ENCODE measurements at places on chromosomes 6 and 20.

DNA sequence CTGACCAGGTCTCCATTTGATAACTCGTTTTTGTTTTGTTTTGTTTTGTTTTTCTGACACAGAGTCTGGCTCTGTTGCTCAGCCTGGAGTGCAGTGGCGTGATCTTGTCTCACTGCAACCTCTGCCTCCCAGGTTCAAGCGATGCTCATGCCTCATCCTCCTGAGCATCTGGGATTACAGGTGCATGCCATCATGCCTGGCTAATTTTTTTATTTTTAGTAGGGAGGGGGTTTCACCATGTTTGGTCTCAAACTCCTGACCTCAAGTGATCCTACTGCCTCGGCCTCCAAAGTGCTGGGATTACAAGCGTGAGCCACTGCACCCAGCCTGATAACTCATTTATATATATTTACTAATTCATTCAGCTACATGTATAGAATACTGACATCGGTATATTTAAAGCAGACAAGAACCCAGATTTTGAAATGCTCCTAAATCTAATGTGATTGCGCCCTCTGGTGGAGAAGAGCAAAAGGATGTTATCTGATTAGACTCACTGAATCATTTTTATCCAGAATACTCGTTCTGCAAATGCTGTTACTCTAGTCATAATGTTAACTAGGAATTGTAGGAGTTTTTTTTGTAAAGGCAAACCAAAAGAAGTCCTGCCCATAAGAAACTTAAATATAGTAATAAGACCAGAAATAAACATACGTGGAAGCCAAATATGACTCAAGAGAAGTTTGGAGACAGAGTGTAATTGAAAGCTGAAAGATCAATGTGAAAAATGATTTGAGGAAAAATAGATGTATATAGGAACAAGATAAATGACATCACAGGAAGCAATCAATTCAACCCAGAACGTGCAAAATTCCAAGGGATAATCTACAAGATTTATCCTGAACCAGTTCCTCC, 5.3 kb upstream of the COL12A1 start:
- peak; percentile 75 for DNase-seq

GRCh38 chr20:5033566-5033965, 32.3 kb upstream of the SLC23A2 start:
- no peak for DNase-seq

DNA sequence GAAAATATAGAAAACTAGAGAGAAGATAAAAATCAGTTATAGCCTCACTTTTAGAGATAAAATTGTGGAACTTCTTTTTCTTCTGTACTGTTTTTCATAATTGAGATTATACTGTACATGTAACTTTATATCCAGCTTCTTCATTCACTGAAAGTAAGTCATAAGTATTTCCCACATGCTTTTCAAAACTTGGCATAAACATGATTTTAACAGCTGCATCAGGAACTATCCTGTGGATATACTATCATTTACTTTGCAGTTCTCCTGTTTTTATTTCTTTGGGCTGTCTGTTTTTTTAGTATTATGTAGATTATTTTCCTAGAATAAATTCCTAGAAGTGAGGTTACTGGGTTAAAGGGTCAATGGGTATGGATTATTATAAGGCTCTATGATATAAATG, 14.8 kb downstream of the DSTN start:
- no peak for DNase-seq

- no peak for DNase-seq
Observed at GRCh38 chr6:90445533-90446108, 141.3 kb downstream of the MAP3K7 start.

DNA sequence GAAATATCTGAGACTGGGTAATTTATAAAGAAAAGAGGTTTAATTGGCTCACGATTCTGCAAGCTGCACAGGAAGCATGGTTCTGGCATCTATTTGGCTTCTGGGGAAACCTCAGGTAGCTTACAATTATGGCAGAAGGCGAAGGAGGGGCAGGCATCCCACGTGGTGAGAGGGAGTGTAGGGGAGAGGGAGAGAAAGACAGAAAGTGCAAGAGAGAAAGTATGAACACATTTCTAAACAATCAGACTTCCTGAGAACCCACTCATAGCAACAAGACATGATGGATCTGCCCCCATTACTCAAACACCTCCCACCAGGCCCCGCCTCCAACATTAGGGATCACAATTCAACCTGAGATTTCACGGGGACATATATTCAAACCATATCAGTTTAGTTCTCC, 107.4 kb downstream of the PERP start:
- no peak for DNase-seq

- peak; percentile 79 for DNase-seq
Observed at GRCh38 chr6:34791701-34792604, at the start of gene BLTP3A. Gene BLTP3A (plus strand): TSS chr6:34792083. CDS start chr6:34792251, 168 bp downstream.

- no peak for DNase-seq
Observed at GRCh38 chr6:84260196-84260595, 32.8 kb upstream of the CEP162 start.

GRCh38 chr20:6180531-6180930, 57.7 kb upstream of the FERMT1 start:
- DNase-seq, result no peak

GRCh38 chr6:111129013-111129412, 41.7 kb downstream of the SLC16A10 start:
- DNase-seq, result no peak

- no peak for DNase-seq
Observed at GRCh38 chr6:66226109-66226508, 519.1 kb upstream of the EYS start.

- DNase-seq, result no peak
Observed at GRCh38 chr20:39190666-39191570, 228.8 kb downstream of the DHX35 start.

DNA sequence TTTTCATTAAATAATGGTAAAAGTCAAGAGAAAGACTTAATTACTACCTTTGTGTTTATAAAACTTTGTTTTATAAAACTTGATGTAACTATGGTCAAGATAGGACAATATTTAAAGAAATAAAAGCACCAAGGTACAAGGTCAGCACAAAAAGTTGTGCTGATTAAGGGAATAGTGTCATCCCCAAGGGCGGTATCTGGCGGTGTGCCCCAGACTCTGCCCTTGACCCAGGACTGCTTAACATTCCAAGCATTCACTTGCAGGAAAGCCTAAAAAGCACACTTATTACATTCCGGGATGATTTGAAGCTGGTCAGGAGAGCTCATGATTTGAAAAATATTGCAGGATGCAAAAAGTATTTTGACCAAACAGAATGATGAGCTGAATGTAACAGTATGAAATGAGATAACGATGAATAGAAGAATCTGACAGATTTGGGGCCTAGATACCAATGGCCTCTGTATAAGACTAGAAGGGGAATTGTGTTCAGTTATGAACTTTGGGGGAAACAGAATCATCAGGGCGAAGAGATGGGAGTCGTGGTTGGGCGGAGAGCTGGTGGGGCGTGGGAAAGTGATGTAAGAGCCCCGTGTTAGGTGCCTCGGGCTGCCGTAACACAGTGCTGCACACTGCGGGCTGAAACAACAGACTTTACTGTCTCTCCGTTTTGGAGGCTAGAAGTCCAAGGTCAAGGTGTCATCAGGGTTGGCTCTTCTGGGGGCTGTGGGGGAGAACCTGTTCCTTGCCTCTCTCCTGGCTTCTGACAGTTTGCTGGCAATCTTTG, 77.2 kb downstream of the CDC5L start:
- DNase-seq, result no peak

DNA sequence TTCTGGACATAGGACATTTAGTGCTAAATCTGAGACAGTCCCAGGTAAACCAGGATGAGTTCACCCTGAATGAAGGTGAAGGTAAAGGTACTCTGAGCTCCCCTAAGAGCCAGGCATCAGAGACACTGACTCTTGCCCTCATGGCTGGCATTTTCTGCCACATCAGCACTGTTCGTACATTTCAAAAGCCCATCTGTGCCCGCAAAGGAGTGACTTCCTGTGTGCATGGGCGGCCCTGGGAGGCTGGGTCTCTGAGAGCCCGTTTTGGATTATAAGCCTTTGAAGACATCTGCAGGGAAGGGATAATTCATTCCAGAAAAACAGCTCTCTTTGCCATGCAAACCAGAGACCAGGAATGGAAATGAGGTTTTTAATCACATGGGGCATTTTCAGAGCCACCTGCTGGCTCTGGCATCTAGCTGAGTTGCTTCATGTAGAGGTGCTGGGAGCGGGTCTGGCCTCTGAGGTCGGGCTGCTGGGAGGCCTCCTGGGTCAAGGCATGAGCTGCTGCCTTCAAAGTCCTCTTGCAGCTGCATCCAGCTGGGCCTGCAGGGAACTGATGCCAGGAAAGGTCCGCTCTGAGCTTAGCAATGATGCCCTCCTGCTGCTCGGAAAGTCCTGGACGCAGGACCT, 348.3 kb downstream of the DHX35 start:
- DNase-seq, result no peak

DNA sequence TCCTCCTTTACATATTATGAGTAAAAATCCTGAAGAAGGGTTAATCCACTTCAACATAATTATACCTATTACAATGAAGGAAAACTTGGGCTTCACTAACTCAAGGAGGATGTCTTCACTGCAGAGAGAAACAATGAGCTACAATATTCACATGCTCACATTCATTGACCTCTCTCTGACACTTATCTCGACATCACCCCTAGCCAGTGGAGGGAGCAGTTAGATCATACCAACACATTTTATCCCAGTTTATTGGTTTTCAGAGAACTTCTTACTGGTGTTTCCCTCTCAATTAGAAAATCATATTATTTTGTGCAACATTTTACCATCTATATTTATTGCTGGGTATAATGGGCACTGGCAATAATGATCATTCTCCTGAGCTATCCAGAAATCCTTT, 646.5 kb downstream of the TENT5A start:
- no peak for DNase-seq

- peak; percentile 55 for DNase-seq
Observed at GRCh38 chr20:3786126-3786484, 435 bp downstream of the CENPB start.

DNA sequence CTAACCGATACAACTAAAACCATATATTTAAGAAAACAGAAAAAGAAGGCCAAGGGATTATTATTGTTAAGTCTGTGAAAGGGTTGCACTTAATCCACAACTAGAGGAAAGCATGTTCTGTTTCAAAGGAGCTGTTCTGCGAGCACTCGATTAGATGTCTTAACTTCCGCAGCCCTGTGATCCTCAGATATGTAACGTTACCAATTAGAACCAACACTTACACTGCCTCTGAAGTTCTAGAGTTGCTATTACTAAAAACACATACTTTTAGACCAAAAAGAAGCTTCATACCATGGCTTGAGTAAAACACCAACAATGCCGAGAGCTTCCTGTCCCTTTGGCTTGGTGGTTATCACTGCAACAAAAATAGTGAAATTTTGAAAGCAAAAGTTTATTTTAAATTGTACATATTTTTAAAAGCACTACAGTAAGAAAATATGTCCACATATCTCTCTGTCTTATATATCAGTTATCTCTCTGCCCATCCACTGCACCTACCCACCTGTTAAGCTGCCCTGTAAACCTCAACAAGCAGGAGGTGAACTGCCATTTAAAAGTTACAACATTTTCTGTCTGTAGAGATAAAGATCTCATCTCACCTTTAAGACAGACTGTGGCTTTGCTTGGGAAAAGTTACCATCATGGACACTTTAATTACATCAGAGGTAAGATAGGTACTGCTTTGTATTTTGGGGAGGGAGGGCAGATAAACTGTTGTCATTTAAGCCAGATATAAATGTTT, 7.1 kb upstream of the DUSP22 start:
- peak; percentile 31 for DNase-seq

Measured in hematopoietic multipotent progenitor cell treated with erythropoietin and hydrocortisone succinate and interleukin-3 and kit ligand, for 8 days (in vitro differentiated cells).